Neuronal stem cell (in vitro differentiated cells): ENCODE measurements at places on chromosomes 12 and 14.

DNA sequence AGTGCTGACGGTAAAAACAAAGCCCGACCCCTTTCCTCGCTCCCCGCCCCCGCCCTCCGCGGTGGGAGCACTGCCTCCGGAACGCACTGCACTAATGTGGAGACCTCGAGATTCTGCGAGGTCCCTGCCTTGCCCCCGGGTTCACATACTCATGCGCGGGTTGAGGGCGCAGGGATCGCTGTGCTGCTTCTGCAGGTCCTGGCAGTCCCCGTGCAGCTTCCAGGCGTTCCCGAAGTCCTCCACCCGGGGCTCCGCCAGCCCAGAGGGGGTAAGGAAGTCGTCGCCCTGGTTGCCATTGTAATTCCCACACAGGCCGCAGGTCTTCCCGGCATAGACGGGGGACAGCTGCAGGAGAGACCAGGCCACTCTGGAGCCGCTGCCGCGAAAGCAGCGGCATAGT lies 66.8 kb downstream of the VWF start:
- no peak for DNase-seq

GRCh38 chr12:22971247-22971646 lies 346.3 kb downstream of the ETNK1 start:
- no peak for DNase-seq

DNA sequence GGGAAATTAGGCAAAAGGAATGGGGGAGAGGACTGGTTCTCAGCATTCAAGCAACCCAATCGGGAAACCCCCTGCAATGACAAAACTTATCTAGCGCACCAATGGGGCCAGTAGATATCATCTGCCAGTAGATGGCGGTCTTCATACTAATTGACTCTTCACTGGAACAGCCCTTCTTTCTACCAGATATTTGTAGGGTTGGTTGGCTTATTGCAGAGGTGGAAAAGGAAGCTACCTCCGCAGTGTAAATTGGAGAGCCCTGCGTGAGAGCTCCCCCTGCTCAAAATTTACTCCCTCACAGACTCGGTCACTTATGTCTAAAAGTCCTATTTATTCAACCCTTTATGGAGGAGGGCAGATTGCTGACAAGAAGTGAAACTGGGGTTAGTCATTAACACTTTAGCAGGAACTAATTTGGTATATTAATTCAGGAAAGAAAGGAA lies 166.1 kb upstream of the CCND2 start:
- no peak for DNase-seq

DNA sequence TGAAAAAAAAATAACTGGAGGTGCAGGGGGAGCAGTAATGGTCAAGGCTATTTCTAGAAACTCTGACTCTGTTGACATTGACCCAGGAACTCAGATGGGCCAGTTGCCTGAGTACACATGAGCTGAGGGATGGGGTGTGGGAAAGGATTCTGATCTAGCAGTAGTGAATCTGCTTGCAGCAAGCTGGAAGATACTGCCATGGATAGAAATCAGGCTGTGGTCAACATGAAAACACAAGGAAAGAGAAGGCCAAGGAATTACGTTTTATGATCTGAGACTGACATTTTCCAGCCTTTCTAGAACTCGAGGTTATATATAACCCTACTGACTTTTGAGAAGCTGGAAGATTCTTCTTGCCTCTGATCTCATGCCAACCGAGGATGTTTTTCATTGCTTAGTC lies 90.0 kb downstream of the ANO6 start:
- no peak for DNase-seq

DNA sequence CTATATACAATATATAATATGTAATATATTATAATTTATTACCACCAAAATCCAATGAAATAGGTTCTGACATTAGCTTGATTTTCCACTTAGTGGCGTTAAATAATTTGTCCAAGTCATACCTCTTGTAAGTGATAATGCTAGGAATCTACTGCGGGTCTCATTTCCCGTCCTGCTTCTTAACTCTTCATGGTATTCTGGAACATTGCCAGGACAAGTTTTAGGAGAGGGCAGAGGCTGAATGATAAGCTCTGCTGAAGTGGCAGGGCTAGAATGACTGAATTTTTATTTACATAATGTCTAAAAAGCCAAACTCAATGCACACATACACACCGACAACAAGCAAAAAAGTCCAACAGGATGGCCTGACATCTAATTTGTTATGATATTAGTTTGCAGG lies 70.4 kb upstream of the PTPRQ start:
- no peak for DNase-seq

GRCh38 chr12:668090-668481 lies 4.8 kb upstream of the NINJ2 start:
- DNase-seq, result no peak

DNA sequence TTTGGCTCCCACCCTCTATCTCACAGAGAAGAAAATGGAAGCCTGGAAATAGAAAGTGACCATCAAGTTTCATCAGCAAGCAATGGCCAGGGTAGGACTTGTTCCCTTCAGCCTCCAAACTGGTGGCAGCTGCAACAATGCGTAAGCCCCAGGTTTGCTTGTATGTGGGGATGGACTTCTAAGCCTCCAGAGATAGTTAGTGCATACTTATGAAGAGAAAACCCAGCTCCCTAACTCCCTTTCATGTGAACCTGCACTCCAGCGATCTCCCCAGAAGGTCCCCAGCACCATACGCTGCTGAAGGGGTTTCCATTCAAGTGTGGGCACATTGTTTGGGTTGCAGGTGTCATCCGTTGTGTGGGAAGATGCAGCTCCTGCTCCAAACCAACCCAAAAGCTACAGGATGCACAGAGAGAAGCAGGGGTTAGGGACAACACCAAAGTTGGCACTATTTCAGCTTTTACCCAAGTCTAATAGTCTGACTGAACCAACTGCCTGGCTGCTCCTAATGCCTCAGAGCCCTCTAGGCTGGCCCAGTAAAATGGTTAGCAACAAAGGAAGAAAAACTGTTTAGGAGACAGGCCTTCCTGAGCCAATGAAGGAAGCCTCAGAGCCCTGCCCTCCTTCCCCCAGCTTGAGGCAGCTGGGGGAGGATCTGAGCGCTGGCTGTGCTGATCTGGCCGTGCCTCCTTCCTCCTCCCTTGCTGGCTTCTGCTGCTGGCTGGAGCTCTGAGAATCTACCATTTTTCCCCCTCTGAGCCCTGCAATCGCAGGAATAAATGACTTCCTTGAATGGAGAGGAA lies 12.3 kb downstream of the ZFP36L1 start:
- DNase-seq, result no peak

DNA sequence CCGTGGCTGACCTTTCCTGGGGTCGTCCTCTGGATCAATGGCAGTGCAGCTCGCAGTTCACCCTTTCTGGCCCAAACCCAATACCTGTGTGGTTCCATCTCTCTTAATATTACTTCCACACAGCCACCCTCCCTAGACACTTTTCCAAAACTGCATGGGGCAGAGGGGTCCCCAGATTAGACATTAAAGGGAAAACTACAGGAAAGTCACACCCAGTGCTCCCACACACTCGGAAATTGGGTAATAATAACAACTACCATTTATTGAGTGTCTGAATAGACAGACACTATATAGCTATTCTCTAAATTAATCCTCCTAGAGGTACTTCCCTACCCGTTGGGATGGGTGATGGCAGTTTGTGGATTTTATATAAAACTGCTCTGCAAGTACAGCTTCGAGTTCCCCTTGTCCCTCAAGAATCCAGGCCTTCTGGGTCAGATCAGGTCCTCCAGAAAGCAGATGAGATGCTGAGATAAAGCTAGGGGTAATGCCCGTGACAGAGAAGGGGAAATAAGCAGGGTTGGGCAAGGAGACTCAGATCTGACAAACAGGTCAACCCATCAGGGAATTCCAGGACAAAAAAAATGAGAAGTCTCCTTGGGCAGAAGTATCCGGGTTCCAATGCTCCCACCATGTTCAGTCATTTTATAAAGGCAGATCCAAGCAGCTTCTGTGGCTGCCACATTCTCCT lies 795 bp upstream of the PXN start:
- no peak for DNase-seq
